Metanephros (tissue), 2 donors: ENCODE measurements at places on chromosomes 3 and 15. TPM values are rescaled to one million over a fixed set of nuclear protein-coding genes. Genes with fewer than 3 reads are reported as not detected.

Gene SHC4
- total RNA-seq: 2.0 TPM

Gene CCR8
- total RNA-seq: not detected

Gene LCMT2
- total RNA-seq: 6.3 TPM

Gene CCNDBP1
- 68.3 TPM for total RNA-seq

Gene CKMT1B
- total RNA-seq: 1.9 TPM

Gene CCRL2
- total RNA-seq: 2.6 TPM

Gene CRABP1
- 13.6 TPM for total RNA-seq

Gene SLC28A2
- 0.23 TPM for total RNA-seq

Gene RNU5B-1
- not detected for total RNA-seq
